ENCODE measurements at places on chromosomes 4 and X.

GRCh38 chrX:153179131-153179530, at the start of gene MAGEA1:
Gene MAGEA1, plus strand, starts transcription at chrX:153179284. Its CDS starts 3,106 bp downstream, at chrX:153182390.
- no peak for DNase-seq

DNA sequence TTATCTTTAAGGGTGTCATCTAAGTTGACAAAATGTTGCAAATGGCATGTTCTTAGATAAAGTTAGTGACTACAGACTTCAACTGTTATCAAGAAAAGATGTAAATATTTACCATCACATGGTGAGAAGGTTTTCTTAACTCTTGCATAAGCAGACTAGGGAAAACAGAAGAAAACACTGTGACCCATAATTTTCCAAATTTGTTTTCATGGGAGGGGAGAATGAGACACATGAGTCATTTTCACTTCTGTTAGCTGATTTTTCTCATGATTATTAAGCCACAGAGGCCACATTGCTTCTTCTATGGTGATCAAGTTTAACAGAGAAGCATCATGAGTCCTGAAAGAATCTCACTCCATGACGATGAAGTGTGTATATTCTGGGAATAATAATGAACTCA, 30.2 kb upstream of the SYTL5 start:
- no peak for DNase-seq

DNA sequence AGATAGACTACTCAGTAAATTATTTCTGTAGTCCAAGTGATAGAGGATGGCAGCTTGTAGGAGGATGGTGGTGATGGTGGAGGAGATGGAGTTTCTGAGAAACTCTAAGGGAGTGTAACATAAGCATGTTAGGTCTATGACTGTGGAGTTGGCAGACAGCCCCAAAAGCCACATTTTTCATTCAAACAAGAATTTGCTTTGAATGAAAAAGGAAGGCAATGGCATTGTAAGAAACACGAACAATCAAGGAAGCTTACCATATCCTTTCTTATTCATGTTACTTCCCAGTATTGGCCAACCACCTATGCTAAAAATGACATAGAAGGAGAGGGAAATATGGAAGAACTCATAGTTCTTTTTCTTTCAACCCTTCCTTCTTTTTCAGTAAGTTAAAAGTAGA, 18.7 kb upstream of the SEC24B start:
- DNase-seq, result no peak

DNA sequence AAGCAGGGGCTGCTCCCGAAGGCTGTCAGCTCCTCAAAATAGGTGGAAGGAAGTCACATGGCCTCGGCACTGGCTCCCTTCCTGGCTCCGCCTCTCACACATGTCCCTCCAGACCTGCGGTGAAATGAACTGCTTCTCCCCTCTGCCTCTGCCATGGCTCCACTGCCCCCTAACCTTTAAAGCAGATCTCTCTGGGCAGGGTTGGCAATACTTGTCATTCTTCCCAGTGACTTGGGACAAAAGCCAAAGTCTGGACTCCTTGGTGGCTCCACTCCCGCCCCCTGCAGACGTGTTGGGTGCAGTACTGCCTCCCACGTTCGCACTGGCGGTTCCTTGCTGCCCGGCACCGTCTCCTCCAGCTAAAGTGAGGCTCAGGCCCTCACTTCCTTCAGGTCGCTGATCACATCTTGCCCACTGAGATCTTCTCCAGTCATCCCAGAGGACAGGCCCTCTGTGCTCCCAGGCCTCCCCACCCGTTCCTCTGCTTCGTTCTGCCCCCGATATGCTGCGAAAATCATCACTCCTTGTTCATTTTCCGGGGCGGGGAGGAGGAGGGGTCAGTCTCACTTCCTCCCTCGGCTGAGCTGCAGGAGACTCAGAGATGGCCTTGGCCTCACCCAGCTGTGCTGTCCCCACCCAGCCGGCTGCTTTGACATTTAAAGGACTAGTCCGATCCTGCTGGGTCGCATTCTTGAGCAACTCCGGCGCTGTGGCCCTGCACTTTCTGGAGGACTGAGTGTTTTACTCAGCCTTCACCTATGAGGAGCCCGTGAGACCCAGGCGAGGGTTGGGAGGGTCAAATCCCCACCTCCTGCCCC, 97.4 kb downstream of the PHKA2 start:
- no peak for DNase-seq

GRCh38 chrX:17984415-17984814, 123.3 kb upstream of the RAI2 start:
- DNase-seq, result no peak

DNA sequence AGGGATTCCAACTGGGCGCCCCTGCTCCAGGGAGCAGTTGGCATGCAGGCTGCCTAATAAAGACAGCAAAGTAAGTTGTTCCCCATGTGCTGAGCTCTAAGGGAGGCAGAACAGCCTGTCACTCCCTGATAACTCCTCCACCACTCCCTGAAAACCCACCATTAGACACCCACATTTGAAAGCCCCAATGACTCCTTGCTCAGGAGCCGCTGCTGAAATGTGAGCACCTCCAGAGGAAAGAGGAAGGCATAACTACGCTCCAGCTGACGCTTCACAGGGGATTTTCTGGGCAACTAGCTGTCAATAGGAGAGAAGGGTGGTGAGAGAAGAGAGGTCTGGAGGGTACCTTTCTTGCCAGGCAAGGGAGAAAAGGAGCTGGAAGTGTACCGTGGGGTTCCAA, 62.5 kb downstream of the NPY1R start:
- DNase-seq, result no peak

- no peak for DNase-seq
Observed at GRCh38 chr4:98275145-98275544, 14.0 kb downstream of the RAP1GDS1 start.

DNA sequence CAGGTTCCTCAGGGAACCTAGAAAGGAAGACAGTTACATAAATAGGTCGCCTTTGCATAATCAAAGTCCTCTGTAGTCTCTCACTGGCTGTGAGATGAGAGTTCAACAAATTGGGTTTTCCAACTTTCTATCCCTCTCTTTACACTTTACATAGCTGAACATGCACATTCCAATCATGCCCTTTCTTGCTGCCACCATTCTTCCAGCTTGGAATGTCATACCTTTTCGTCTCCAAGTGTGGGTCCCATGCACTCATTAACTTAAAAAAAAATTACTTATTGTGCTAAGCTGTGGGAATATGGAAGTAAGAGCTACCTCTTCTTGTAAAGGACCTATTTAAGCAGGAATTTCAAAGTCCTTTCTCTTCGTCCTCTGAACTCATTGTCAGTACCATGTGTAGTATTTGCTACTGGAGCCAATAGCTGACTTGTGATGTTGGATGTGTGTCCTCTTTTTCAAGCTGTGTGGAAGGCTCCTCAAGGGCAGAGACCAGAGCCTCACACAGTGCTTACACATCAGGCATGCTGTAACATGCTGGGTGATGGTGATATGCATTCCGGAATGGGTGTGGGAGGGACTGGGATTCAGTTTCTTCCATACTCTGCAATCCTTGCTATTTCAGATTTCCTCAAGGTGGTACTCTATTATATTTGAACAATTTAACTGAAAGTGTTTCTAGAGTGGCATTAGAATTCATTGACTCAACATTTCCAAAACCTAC, 7.1 kb downstream of the ENOPH1 start:
- no peak for DNase-seq

DNA sequence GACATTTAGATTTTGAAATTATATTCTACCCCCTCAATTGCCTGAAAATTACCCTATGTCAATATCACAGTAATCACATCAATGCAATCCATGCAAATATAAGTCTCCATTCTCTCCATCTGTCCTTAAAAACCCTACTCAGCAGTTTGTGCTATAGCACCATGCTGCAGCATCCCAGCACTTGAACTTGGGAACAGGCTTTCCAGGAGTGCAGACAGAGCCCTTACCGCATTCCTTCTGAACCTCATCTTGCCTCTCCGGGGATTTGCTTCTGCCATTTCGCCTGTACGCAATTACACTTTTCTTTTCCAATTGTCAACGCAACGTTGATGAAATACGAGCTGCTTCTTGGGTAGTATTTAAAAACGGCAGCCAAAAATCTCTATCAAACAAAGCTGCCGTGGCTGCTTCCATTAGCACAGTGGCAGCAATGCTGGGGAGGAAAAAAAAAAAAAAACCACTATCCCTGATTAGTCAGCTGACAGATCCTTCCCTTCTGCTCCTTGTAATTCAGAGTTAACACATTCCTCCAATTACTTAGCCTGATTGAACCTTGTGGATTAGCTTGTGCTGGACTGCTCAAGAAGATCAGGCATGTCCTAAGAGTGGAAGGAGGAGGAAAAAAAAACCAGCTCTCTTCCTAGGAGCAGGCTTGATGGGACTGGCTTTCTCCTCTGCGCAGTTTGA, 65.6 kb downstream of the MCF2 start:
- DNase-seq, result no peak

GRCh38 chr4:172096786-172097185, 283.6 kb downstream of the GALNTL6 start:
- no peak for DNase-seq

DNA sequence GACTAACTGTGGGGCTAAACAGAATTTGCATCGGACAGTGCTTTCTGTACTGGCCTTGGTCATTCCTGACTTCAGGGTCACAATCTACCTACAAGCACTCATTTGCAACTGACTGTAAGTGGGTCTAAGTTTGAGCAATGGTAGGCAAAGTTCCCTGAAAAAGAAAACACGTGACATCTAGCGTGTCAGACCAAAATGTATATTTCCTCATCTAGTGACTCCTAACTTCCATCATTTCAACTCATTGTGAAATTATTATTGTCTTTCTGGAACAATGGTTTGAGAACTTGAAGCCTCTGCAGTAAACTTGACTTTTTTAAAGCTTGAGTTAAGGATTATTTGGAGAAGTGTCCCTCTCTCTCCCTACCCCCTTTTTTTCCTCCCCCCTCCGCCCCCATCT, 113.6 kb downstream of the MID1 start:
- DNase-seq, result no peak

DNA sequence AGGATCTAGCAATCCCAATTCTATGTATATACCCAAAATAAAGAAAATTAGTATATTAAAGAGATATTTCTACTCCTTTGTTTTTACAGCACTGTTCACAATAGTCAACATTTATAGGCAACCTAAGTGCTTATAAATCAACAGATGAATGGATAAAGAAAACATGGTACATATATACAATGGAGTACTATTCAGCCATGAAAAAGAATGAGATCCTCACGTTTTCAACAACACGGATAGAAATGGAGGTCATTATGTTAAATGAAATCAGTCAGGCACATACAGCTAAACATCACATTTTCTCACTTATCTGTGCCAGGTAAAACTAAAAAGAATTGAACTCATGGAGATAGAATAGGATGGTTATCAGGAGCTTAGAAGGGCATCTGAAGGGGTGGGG, 45.6 kb upstream of the PABPC5 start:
- DNase-seq, result no peak

DNA sequence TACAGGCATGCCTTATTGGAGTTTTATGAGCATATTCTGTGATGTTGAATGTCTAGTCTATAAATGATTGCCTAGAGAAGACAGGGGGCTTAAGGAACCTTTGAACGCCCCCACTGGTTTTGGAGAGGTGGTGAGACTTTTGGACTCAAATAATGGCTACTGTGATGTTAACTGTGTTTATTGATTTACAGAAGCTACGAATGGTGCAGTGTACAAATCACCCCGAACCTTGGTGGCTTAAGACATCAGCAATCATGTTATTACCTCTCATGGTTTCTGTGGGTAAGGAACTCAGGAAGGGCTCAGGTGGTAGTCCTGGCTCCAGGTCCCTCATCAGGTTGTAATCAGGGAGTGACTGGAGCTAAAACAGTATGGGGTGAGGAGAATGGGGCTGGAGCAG, 33.3 kb upstream of the APLN start:
- no peak for DNase-seq

- no peak for DNase-seq
Observed at GRCh38 chrX:150409486-150409885, 46.4 kb downstream of the MAMLD1 start.

- DNase-seq, result no peak
Observed at GRCh38 chr4:89117115-89117514, 5.8 kb downstream of the TIGD2 start.

DNA sequence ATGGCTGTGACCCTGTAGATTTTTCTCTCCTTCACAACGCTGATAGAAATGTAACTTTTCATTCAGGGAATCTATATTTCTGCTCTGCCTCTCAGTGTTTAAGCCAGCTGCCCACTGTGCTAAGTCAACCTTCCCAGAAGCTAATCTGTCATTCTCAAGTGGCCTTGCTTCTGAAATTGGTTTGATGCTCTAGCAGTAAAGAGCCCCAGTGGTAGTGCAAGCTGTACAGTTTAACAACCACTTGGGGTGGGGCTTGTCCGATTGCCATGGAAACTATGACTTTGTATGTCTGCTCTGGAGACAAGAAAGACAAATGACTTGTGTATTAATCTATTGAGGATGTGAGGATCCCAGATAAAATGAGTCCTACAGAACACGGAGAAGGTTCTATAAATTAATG, 620.9 kb upstream of the GALNT7 start:
- DNase-seq, result no peak

DNA sequence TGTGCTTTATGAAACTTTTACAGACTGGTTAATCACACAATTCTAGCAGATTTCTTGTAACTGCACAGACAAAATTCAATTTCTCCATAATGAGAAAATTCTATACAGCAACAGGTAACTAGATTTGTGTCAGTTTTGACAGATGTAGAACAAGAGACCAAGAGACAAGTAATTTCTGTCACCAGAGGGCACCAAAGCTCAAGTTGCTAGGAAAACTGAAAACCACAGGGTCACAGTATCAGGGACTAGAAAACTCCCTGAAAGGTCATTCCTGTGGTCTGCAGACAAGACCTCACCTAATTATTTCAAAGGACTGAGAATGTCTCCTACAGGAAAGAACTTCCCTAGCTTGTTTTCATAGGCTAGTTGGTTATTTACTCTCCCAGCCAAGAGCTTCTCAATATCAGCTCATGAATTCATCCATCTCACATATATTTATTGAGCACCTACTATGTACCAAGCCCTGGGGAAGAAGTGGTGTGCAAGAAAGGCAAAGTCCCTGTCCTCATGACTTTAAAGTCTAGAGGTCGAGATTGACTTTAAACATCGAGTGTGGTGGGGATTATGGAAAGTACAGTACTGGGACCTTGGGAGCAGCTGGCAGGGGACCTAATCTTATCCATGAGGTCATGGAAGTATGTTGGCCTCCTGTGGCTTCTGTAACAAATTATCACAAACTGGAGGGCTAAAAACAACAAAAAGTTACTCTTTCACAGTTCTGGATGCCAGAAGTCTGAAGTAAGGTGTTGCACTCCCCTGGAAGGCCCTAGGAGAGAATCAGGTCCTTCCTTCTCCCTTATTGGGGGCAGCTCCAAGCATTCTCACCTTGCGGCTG, 47.8 kb upstream of the SETD7 start:
- DNase-seq, result no peak

- DNase-seq, result peak; percentile 2
Observed at GRCh38 chr4:175386776-175387507, 425.1 kb downstream of the GPM6A start.

Measured in esophagus squamous epithelium (tissue), 5 donors.